Transverse colon (tissue), 4 donors: ENCODE measurements at places on chromosomes 4 and X. TPM values are rescaled to one million over a fixed set of nuclear protein-coding genes. Genes with fewer than 3 reads are reported as not detected.

DNA sequence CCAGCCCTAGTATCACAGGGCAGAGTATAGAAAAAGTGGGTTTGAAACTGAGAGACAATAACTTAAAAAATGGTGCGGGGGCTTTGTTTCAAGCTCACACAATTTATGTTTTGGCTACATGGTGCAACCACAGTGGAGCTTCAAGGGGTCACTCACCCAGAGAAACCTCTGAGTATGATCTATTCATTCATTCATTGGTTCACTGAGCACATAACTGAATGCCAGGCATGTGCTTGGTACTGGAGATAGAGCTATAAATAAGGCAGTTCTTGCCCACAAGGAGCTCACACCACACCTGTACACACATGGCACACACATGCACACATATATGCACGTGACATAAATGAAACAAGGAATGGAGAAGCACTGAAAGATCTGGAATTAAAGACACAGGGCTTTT, 171.4 kb downstream of the NHS start:
- no peaks in the 10 kb centered on the region for H3K36me3 ChIP-seq
- H3K4me1 ChIP-seq: no peaks in the 10 kb centered on the region
- no peak for DNase-seq
- no peak overlapping the region for H3K4me3 ChIP-seq

DNA sequence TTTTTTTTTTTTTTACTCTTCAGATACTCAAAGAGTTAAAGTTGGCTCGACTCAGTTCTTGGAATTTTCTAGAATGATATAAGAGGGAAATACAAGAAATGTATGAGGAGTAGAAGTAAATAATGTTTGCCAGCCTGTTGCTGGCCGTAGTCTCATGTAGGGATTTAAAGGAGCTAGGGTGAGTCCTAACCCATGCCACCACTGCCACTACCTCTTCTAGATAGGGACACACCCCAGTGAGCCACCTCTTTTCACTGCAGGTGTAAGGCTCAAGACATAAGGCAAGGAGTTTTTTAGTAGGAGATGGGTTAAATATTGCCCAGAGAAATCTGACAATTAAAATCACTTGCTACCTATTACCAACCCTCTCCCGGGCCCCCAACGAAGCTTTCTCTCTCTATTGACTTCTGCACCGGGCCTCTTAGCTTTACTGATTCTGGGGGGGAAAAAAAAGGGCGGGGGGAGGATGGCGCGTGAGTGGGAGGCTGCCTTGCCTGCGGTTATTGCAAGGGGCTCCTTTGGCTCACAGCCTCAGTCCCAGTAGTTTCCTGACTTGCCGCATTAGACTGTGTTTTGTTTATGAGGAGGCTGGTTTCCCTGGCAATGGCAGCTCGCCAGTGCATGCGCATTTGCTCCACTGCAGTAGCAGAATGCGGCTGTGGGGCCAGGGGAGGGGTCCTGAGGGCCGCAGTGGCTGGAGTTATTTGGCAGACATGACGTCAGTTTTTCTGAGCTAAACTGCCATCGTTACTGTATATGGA, 3.0 kb downstream of the LINC00632 start:
- H3K27ac ChIP-seq: peak overlapping the region; percentile 17
- no peak overlapping the region for H3K4me3 ChIP-seq
- no peaks in the 10 kb centered on the region for H3K36me3 ChIP-seq
- no peaks in the 10 kb centered on the region for H3K27me3 ChIP-seq

The CNKSR2 gene
- 2.7 TPM for total RNA-seq

GRCh38 chr4:121041307-121042090, 30.8 kb downstream of the NDNF start:
- H3K27me3 ChIP-seq: no peaks in the 10 kb centered on the region
- H3K4me1 ChIP-seq: no peaks in the 10 kb centered on the region
- H3K27ac ChIP-seq: no peak overlapping the region
- DNase-seq: no peak
- H3K4me3 ChIP-seq: no peak overlapping the region

The ZNF718 gene
- total RNA-seq: 8.7 TPM

DNA sequence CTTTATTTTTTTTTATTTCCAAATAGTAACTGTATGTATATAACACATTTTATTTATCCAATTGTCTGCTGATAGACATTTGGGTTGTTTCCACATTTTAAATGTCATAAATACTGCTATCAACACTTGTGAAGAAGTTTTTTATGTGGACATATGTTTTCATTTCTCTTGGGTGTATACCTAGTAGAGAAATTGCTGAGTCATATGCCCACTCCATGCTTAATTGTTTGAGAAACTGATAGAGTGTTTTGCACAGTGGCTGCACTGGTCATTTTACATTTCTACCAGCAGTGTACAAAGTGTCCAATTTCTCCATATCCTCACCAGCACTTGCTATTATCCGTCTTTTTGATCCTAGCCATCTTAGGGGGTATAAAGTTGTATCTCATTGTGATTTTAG, 567.8 kb downstream of the GBA3 start:
- no peaks in the 10 kb centered on the region for H3K36me3 ChIP-seq
- no peak overlapping the region for H3K4me3 ChIP-seq
- no peaks in the 10 kb centered on the region for H3K4me1 ChIP-seq

- no peak for DNase-seq
- H3K4me1 ChIP-seq: no peaks in the 10 kb centered on the region
- no peaks in the 10 kb centered on the region for H3K27me3 ChIP-seq
- no peak overlapping the region for H3K4me3 ChIP-seq
- H3K27ac ChIP-seq: peak overlapping the region; percentile 67
Observed at GRCh38 chrX:72020204-72020603, 109.6 kb downstream of the NHSL2 start.

DNA sequence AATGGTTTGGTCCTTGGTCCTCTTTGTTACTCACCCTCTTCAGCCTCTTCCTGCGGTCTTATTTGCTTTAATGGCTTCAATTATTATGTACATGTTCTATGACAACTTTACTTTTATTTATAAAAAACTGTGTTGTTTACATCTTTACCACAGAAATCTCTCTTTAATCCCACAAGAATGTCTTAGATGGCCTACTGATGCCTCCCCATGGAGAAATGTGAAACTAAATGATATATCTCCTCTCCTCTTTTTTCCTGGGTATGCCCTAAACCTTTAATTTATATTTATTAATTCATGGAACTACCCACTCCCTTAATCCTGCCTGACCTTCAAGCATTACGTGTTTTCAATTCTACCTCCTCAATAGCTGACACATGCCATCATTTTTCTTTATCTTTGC, 573.2 kb downstream of the CENPC start:
- no peak for DNase-seq
- H3K4me3 ChIP-seq: no peak overlapping the region
- no peaks in the 10 kb centered on the region for H3K27me3 ChIP-seq
- no peaks in the 10 kb centered on the region for H3K4me1 ChIP-seq
- H3K36me3 ChIP-seq: no peaks in the 10 kb centered on the region

The C1QTNF7 gene
- total RNA-seq: not detected

GRCh38 chr4:173698557-173699262, 168.7 kb upstream of the HAND2 start:
- no peak overlapping the region for H3K4me3 ChIP-seq
- H3K36me3 ChIP-seq: no peaks in the 10 kb centered on the region
- H3K4me1 ChIP-seq: no peaks in the 10 kb centered on the region
- no peak for DNase-seq

- DNase-seq: no peak
- no peak overlapping the region for H3K27ac ChIP-seq
Observed at GRCh38 chr4:95238554-95238953, 310.2 kb downstream of the UNC5C start.

The EMCN gene
- total RNA-seq: 1.4 TPM

- H3K27ac ChIP-seq: no peak overlapping the region
- no peaks in the 10 kb centered on the region for H3K36me3 ChIP-seq
- H3K4me3 ChIP-seq: no peak overlapping the region
- H3K4me1 ChIP-seq: no peaks in the 10 kb centered on the region
Observed at GRCh38 chr4:121464854-121465253, 84.0 kb upstream of the QRFPR start.

DNA sequence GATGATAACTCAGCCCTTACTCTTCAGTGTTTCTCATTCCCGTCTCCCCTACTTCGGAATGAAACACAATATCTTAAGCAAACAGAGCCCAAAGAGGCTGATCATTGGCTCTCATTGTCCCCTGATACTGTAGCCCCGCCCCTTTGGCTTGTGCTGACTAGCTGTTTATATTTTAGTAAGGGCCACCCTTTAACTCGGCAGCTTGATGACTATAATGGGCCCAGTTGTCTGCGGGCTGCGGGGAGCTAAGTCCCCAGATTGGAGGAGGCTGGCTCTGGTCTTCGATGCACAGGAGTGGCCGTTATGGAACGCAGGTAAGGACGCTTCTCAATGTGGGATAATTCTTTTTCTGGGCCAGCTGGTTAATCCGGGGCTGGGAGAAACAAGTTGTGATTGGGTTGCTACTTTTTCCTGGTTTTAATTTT, at the start of gene TRIM2:
Gene TRIM2 (plus strand): TSS at position 197 of the 425 bp plus-strand sequence. CDS start 88 bp downstream, at position 285.
- H3K27ac ChIP-seq: peak within 1 kb of the TSS; percentile 88
- H3K4me3 ChIP-seq: peak within 1 kb of the TSS; percentile 13
- H3K4me1 ChIP-seq: peaks cover 28% of the 10 kb centered on the region
- no peaks in the 10 kb centered on the region for H3K36me3 ChIP-seq
- DNase-seq: peak; percentile 86

DNA sequence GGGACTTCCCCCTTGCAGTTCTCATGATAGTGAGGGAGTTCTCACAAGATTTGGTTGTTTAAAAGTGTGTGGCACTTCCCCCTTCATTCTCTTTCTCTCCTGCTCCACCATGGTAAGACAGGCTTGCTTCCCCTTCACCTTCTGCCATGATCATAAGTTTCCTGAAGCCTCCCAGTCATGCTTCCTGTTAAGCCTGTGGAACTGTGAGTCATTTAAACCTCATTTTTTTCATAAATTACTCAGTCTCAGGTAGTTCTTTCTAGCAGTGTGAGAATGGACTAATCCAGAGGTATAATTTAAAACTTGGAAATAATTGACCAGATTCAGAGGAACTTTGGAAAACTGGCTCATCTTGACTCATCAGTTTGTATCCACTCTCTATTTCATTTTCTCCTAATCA, 129.0 kb downstream of the TMEM47 start:
- no peaks in the 10 kb centered on the region for H3K27me3 ChIP-seq
- no peaks in the 10 kb centered on the region for H3K4me1 ChIP-seq
- no peaks in the 10 kb centered on the region for H3K36me3 ChIP-seq
- H3K4me3 ChIP-seq: no peak overlapping the region

DNA sequence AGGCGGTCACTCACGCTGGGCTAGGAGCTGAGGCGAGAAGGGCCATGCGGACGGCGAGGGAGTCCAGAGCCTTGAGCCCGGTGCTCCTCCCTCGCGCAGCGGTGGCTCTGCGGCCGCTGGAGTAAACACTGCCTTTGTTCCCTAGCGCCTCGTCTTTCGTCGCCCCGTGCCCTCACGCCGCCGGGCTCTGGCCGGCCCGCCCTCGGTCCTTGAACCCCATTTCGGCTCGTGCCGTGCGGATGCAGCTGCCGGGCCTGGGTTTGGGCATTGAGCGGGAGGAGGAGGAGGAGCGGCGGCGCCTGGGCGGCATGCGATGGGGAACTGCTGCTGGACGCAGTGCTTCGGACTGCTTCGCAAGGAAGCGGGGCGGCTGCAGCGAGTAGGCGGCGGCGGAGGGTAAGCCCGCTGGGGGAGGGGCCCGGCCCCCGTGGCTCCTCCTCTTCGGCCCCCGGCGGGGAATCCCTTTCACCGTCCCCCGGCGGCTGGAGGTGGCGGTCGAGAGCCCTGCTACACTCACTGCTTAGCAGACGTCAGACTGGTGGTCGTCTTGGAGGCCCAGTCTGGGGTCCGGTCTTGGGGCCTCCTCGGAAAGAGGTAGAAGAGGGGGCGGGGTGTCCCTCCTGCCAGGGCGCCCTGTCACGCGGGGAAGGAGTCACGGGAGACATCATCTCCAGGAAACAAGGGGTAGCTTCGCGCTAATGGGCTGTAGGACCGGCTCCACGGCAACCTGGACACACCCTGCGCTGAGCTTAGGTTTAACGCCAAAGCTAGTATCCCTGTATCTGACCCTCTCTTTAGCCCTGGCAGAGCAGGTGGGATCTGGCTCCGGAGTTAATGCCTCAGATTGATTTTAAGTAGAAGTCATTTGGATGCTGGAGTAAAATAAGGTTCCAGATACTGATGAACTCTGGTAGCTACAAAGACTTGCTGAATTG, at the start of gene AP1AR:
Gene AP1AR (plus strand): TSS at position 9 of the 935 bp plus-strand sequence. CDS start 305 bp downstream, at position 314.
- H3K4me3 ChIP-seq: peak within 1 kb of the TSS; percentile 90
- peak; percentile 89 for DNase-seq
- H3K27me3 ChIP-seq: no peaks in the 10 kb centered on the region
- no peaks in the 10 kb centered on the region for H3K36me3 ChIP-seq

- no peaks in the 10 kb centered on the region for H3K27me3 ChIP-seq
- H3K27ac ChIP-seq: no peak overlapping the region
- H3K4me1 ChIP-seq: no peaks in the 10 kb centered on the region
- no peak for DNase-seq
- H3K4me3 ChIP-seq: no peak overlapping the region
- no peaks in the 10 kb centered on the region for H3K36me3 ChIP-seq
Observed at GRCh38 chr4:181998398-181999295, 244.6 kb upstream of the TENM3 start.
